ENCODE measurements at places on chromosomes 6 and 20.

DNA sequence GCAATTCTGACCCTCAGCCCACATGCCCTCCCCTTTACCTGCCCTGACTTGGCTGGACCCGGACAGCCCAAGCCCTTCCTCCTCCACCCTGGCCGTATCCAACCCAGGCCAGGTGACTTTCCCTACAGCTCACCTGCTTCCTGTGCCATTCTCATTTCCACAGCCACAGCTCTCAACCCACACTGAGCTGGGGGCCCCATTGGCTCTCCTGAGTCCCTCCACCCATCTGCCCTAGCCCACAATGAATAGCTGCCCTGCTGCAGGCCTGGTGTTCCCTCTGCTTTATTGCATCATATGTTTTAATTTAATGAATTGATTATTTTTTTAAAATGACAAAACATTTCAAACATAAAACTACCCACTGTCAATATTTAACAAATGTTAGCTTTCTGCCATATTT is 118.5 kb upstream of the BACH2 start:
- no peak for DNase-seq

- DNase-seq, result no peak
Measured at GRCh38 chr6:143160015-143160414, 99.3 kb downstream of the AIG1 start.

GRCh38 chr20:44031781-44032582 is 117.3 kb downstream of the TOX2 start:
- no peak for DNase-seq

GRCh38 chr20:47600967-47601547 is 99.4 kb downstream of the NCOA3 start:
- no peak for DNase-seq

DNA sequence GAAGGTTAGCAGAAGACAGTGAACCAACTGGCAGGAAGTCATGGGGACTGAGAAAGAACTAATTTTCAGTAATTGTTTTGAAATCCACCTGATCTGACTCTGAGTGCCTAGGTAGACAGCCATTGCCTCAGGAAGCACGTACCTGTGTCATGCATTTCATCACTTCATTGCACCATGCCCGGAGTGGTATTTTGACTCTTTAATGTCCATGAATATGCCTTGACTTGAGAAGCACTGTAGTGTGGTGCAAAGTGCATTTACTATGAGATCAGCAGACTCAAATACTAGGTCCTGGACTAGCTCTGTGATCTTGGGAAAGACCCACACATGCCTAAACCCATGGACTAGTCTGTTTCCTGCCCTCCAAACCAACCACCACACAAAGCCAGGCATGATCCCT is 370.9 kb upstream of the MARCKS start:
- no peak for DNase-seq

DNA sequence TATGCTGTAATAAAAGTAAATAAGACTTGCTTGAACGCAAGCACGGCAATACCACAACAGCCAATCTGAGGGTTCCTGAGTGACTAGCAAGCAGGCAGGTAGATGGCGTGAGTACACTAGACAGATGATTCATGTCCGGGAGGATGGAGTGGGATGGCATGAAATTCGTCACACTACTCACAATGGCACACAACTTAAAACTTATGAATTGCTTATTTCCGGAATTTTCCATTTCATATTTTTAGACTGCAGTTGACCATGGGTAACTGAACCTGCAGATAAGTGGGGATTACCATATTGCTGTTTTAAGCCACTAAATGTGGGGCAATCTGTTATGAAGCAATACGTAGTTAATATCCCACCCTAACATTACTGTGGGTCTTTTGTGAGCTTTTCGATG is 93.6 kb upstream of the NFATC2 start:
- DNase-seq, result no peak

DNA sequence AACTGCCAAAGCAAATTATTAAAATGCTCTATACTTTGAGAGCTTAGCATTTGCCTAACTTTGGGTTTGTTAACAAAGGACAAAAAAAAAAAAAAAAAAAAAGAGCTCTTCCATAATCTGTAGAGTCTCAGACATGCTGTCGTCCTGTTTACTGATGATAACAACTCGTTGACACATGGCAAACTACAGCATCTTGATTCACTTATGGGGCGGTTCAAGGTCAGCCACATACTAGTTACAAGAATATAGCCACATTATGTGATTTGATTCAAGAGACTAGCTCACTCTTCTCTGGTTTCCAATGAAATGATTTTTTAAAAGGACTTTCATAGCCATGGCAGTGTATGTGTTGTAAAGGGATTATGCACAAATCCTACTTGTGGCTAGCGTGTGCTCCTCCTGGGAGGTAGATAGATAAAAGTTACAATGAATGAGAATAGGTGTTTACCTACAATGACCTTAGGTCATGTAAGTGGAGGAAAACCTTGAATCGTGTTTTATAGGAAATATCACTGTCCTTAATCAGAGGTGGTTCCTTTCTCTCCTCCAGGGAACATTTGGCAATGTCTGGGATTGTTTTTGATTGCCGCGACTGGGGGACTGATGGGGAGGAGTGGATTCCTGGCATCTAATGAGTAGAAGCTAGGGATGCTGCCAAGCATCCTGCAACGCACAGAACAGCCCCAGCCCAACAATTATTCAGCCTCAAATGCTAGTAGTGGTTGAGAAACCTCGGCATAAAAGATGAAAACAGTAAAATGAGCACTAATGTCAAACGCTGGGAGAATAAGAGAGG is 969.2 kb upstream of the SLC35B3 start:
- no peak for DNase-seq

GRCh38 chr6:340186-340955 is 48.1 kb downstream of the DUSP22 start:
- no peak for DNase-seq

- no peak for DNase-seq
Measured at GRCh38 chr20:62494980-62495748, 19.4 kb upstream of the GATA5 start.

GRCh38 chr20:53840532-53840931 is 229.9 kb downstream of the BCAS1 start:
- DNase-seq, result no peak
